Fibroblast of the conjunctiva (primary cell): ENCODE measurements at places on chromosomes 2 and 18.

GRCh38 chr18:11176481-11176881, 27.1 kb upstream of the PIEZO2 start:
- DNase-seq, result no peak

GRCh38 chr2:95334916-95335641, 37.9 kb downstream of the KCNIP3 start:
- DNase-seq, result no peak

- no peak for DNase-seq
Observed at GRCh38 chr2:10172033-10172871, 49.7 kb downstream of the RRM2 start.

DNA sequence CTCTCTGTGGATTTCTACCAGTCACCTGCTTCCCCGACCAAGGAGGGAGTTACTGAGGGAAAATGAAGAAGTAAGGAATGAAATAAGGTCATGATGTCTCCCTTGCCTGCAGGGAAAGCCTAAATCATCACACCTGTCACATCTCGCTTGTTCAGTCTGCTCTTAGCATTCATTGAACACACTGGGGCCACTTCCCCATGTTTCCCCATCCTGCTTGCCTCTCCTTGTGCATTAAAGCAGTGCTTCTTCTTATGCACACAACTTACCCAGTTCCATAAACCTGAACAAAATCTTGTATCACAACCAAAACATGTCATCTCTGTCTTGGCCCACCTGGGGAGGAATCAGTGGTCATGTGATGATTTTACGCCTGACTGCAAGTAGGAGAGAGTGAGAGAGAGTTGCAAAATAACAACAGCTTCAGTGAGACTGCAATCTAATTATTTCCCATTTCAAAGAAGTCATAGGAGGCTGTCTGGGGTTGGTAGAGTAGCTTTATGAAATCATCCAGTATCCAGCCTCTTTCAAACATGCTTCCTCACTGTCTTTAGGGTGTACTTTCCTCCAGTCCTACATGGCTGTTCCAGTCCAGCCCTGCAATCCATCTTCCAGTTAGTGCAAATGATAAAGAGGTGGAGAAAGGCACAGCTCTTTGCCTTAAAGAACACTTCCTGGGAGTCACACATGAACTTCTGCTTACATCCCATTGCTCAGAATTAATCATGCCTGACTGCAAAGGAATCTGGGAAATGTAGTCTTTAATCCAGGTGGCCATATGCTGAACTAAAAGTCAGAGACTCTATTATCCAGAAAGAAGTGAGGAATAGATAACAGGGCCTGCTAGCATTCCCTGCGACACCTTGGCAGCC, 220.1 kb downstream of the HAUS1 start:
- peak; percentile 43 for DNase-seq

DNA sequence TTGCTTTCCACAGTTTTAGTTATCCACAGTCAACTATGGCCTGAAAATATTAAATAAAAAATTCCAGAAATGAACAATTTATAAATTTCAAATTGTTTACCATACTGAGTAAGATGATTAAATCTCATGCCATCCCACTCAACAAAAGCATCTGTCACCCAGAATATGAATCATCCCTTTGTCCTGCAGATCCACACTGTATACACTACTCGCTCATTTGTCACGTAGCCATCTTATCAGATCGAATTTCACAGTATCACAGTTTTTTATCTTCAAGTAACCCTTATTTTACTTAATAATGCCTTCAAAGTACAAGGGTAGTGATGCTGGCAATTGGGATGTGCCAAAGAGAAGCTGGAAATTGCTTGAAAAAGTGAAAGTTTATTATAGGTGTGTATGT, 291.8 kb upstream of the LRATD1 start:
- no peak for DNase-seq

DNA sequence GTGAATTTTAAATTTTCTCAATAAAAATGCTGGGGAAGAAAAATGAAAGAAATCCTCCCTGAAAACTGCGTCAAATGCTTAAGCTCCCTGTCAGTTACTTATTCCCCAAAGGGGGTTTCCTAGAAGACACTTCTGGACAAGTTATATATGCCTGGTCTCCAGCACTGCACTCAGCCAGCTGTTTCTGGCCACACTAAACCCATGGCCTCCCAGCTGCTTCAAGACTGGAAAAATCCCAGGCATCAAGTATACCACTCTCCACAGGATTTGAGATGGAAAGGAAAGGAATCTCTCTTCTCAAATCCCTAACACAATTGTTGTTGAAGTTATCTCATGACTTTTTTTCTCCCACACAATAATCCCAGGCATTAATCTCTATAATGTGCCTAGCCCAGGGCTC, 245.7 kb downstream of the NBAS start:
- DNase-seq, result no peak
